BE2C (cell line): ENCODE measurements at places on chromosomes 3 and 15.

GRCh38 chr3:37147666-37148065 is 26.7 kb downstream of the LRRFIP2 start:
- no peak for DNase-seq

DNA sequence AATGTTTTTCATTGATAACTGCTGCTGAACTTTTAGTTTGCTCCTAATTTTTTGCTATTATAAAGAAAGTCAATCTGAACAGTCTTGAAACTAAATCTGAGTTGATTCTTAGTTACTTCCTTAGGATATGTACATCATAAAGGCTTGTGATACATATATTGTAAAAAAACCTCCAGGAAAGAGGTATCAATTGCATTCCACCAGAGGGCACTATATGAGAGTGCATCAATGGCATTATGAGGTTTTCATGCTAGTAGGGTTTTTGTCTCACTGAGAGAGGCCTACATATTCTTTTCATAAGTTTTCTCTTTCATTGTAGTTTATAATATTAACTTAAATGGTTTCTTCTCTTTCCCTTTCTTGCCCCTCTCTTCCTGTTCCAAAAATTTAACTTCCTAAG is 46.9 kb downstream of the PIK3R4 start:
- peak; percentile 17 for DNase-seq

GRCh38 chr3:71388535-71389120 is 194.9 kb downstream of the FOXP1 start:
- DNase-seq: no peak

- peak; percentile 73 for DNase-seq
Observed at GRCh38 chr3:85081191-85081906, 122.6 kb downstream of the CADM2 start.

GRCh38 chr3:179266701-179267211 is 15.8 kb upstream of the KCNMB3 start:
- DNase-seq: no peak

DNA sequence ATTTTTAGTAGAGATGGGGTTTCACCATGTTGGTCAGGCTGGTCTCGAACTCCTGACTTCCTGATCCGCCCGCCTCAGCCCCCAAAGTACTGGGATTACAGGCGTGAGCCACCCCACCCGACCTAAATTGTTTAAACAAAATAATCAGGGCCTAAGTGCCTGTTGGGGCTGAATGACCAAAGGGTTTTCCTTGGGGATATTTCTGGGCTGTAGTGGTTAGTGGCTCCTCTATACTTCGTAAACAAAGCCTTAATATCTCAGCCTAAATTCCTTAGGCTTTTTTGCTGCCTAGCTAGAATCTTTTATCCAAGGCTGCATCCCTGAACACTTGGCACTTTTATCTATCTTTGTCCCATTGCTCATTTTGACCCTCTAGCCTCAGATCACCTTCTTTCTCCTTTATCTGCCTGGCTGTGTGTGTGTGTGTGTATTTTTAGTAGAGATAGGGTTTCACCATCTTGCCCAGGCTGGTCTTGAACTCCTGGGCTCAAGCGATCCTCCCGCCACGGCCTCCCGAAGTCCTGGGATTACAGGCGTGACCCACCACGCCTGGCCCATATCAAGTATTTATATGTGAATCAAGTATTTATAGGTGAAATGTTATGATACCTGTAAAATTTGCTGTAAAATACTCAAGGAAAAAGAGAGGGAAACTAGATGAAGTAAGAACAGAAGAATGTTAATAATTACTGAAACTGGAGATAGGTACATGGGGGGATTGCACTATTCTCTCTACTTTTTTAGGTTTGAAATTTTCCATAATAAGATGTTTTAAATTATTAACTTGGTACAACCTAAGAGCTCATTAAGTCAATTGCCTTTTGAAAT is 1.8 kb downstream of the NUSAP1 start:
- no peak for DNase-seq

GRCh38 chr3:10189557-10190354 is 25.0 kb downstream of the IRAK2 start:
- peak; percentile 16 for DNase-seq

- no peak for DNase-seq
Observed at GRCh38 chr3:29420106-29420505, 139.2 kb downstream of the RBMS3 start.

GRCh38 chr15:65231306-65231705 is 20.0 kb upstream of the CILP start:
- DNase-seq: no peak

GRCh38 chr15:78047761-78048627 is 29.5 kb downstream of the TBC1D2B start:
- no peak for DNase-seq

DNA sequence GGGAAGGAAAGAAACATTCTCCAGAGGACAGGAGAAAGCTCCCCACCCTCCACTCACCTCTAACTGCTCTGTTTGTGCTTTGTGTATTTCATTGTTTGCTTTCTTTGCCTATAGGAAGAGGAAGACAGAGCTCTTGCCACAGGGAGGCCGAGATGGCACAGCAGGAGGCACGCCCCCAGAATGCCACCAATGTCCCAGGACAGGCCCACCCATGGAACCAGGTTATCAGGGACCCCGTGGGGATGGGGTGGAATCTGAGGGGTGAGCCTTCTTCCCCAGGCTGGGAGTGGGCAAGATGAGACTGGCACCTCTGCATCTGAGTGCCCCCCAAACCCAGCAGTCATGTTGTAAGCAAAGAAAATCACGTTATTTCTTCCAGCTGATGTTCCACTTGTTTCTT is 155.8 kb downstream of the TBC1D2B start:
- DNase-seq: no peak

- DNase-seq: no peak
Observed at GRCh38 chr15:28959326-28959725, 73.6 kb downstream of the APBA2 start.

DNA sequence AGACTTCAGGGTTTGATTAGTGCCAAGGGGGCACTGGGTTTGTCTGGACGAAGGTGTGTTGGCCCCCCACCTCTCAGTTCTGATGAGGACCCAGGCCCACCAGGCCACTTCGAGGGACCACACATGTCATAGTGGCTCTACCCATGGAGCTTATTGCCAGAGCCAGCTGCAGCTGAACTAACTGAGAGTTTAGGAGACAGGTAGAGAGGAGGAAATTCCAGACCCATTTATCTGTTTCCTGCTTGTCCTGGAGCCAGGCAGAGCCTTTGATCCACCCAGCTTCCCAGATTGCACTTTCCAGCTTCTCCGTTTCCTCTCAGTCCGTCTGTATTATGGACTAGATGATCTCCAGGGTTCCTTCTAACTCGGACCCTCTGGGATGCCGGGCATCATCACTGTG is 20.9 kb downstream of the SLC24A1 start:
- no peak for DNase-seq

DNA sequence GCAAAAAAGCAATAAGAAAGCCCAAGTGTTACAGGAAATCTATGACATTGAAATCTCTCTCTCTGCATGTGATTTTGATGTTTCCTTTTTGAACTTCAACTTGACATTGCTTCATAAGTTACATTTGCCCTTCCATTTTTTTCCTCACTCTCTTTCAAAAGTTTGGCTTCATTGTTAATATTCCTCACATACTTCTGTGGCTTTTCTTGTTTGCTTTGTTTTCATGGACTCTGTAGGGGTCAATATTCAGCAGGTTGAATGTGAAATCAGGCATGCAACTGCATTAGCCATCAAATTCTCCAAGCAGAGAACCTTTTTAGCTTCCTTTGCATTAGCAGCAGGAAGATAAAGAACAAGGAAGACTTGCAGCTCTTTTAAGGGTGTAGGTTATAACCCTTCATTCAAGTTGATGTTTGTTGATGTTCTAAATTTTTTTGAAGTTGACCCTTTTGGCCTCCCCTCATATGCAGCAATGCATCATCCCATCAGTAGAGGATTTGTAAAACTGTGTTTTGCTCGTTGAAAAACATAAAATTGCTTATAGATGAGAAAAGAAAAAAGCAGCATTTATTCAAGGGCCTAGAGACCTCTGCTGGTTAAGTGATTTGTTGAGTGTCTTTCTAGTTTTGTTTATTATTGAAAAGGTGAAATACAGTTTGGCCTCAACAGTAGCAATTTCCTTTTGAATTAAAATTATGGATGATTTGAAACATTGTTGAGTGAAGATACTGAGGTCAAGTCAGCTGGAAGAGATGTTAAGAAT is 211.4 kb downstream of the IL5RA start:
- DNase-seq: no peak

DNA sequence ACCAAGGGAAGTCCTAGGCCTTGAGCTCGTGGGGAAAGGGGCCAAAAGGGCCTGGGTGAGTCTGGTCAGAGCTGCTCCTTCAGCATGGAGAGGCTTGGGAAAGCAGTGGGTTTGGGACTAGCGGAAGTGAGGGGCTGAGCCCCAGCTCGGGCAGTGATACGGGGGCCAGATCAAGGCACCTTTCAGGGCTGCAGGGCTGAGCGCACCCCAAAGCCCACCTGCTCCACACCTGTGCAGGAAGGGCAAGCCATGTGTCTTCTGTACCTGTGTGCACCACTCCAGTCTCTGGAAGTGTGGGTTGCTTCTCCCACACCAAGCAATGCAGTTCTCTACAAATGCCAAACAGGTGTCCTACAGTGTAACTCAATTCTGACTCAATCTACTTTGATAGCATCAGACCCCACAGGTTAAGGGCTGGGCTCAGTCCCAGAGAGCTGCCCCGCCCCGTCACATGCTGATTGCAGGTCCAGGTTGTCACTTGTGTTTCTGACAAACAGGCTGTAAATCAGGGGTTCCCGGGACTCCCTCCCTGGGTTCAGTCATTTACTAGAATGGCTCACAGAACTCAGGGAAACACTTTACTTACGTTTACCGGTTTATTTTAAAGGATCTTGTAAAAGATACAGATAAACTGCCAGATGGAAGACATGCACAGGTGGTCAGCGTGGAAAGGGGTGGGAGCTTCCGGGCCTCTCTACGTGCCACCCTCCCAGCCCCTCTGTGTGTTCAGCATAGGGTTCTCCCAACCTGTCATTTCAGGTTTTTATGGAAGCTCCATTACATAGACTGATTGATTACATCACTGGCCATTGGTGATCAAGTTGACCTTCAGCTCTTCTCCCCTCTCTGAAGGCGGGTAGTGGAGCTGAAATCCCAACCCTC is 28.8 kb upstream of the KLF13 start:
- no peak for DNase-seq
